CD4-positive, alpha-beta T cell treated with Interleukin-2 at 100 ng/mL for 4 hours (primary cell): ENCODE measurements at places on chromosomes 12 and 14.

DNA sequence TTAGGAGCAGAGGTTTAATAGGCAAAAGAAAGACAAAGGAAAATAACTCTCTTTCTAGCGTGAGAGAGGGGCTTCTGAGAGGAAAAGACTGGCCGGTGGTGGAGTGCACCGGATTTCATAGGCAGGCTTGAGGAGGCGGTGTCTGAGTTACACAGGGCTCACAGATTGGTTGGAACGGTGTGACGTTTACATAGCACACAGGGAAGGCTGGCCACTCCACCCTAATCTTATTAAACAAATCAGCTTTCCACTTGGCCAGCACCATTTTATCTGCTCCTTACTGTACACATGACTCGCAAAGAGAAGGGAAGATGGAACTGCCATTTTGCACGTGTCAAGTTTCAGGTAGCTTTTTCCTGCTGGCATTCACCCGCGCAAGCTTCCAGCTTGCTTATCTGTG is 587.7 kb downstream of the RPL10L start:
- DNase-seq, result no peak

- DNase-seq, result no peak
Observed at GRCh38 chr14:72855913-72856312, 38.0 kb downstream of the DPF3 start.

- no peak for DNase-seq
Observed at GRCh38 chr12:95573951-95574576, 22.8 kb upstream of the USP44 start.

DNA sequence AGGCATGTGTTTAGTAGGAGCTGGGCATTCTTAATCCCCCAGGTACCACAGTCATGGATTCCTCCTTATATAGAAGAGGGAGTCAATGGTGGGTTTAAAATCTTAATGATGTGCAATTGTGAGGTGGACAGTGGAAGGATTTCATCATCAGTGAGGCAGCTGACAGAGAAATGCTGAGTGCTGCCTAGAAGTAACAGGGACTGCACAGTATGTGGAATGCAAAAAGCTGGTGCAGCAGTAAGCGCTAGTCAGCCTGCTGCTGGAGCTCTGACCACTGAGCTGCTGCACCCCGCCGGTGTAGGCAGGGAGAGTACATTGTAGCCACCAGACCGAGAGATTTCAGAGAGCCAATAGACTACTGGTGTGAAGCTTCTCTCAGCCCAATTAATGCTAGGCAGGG is 80.5 kb upstream of the DACT1 start:
- DNase-seq, result no peak

GRCh38 chr12:52369809-52370208 is 2.5 kb upstream of the KRT85 start:
- DNase-seq, result no peak

- DNase-seq, result peak; percentile 75
Observed at GRCh38 chr12:563250-563781, 99.9 kb downstream of the NINJ2 start.

DNA sequence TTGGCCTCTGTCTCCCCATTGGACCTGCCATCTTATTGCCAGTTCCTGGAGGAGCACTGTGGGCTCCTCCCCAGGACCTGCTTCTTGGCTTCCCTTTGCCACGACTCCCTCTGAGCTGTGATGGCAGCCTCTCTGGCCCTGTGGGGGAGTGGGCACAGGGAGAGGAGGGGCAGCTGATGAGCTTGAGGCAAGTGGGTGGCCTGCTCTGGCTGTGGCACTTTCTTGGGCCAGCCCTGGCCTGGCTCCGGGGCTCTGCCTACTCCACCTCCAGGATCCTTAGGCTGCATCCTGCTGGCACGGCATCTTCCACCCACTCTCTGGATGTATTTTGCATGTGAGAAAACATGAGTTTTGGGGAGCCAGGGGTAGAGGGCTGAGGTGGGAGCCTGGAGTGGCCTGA is 32.6 kb upstream of the MUCL1 start:
- no peak for DNase-seq

DNA sequence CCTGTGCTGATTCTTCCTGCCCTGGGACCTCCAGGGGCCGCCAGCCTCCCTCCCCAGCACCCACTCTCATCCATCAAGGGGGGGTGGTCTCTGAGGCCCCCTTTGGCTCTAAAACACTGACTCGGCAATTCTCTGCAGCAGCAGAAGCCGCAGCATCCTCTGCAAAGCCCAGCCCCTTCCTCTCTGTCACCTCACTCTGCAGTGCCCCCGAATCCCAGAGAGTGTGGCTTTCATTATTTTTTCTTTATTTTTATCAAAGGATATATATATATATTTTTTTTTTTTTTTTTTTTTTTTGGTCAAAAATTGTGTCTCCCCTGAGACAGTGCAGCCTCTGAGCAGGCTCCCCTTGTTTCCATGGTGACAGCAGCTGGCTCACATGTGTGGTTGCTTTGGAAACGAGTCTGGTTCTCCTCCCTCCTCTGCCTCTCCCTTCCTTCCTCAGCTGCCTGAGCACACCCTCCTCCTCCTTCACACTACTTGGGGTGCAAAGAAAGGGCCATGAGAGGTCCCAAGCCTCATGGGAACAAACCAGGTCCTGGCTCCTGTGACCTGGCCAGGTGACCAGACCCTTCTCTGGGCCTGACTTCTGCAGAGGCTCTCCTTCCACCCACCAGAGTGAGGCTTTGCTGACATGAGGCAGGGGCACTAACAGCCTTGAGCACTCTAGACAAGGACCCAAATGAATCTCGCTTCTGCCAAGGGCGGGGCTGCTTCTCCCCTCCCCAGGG is 100.5 kb downstream of the LRRC74A start:
- peak; percentile 91 for DNase-seq

- no peak for DNase-seq
Observed at GRCh38 chr12:123723011-123723410, 10.9 kb downstream of the ATP6V0A2 start.

DNA sequence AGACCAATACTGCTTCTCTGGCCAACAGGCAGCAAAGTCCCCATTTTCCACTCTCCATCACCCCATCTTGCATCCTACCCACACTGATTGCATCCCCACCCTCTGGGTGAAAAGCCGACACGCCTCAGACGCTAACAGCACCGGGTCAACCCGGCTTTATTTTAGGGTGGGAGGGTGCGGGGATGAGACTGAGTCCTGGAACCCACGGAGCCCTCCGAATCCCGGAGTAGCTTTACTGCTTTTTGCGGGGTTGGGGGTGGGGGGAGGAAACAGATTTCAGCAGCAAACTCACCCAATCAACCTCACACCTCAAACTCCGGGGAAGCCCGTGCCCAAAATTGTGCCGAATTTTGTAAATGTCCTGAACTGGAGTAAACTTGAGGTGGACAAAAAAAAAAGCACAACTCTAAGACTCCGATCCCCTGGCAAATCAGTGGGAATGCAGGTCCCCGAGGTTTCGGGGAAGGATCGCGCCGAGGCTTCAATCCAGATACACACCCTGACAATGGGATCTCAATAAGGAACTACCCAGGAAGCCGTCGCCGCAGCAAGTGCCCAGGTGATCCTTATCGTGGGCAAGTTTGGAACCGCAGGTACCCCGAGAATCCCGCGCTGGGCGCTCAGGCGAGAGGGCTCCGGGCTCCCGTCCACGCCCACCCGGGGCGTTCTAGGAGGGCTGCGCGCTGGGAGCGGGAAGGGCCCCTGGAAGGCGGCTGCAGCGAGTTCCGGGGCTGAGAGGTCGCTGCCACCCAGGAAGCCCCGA is 1.1 kb downstream of the GCH1 start:
- no peak for DNase-seq

DNA sequence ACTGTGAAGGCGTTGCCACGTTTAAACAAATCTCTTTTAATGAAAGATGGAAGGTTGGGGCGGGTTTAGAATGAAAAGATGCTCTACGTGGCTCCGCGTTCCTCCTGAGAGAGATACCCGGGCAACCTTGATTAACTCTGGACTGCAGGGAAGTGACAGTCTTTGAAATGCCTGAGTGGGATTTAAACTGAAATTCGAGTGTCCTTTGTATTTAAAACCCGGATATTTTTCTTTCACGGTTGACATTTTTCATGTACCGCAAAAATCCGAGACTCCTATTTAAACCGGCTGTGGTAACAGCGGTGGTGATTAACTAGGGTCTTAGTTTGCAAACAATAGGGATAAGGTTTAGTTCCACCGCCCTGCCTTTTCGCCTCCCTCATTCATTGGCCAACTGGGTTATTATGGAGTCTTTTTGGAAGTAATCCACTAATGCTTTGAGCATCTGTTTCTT is 707 bp downstream of the G2E3 start:
- DNase-seq, result no peak

DNA sequence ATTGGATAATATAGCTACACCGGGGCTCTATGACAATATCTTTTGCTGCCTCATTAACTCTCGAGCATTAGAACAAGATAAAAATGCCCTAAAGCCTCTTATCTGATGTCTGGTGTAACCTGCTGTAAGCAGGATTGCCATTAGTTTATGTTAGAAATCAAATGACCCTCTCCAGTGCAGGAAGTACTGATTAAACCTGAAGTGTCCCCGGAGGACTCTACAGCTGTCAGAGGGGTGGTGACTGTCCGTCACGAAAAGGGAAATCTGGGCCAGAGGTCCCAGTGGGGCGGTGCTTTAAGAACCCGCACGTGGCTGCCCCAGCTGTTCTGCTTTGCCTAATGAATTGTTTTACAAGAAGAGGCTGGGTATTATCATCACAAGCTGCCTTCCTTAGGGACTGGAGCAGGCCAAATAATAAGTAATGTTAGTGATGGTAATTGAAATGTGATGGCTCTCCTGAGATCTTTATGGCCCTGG is 55.7 kb downstream of the LIN52 start:
- DNase-seq, result no peak

DNA sequence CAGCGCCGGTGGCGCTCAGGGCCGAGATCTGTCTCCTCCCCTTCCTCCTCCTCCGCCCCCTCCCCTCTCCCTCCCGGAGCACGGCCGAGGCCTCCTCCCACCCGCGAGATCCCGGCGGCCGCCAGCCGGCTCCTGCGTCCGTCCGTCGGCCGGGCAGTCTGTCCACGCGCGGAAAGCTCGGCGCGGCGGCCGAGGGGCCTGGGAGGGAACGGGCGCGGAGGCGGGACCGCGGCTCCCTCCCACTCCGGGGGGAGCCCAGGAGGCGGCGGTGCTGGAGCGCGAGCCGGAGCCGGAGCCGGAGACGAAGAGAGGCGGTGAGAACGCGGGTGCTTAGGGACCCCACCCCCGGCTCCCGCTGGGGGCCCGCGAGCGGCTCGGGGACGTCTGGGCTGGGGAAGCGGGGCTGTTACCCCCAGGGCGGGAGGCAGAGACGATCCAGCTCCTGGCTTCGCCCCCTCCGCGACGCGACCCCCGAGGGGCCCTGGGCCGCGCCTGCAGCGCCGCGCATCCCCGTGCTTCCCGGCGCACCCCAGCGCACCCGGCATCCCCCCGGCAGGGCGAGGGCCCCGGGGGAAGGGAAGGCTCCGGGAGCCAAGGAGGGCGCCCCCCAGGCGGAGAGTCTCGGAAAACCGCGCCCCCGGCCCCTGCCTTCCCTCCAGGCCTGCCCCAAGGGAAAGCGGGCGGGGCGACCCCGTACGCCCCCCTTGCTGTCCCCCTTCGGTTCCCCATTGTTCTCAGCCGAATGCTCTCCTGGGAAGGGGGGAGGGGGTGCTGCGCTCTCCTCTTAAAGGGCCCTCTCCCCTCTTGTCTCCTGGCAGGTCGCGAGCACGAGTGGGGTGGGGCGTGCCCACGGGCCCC is at the start of gene DTX1:
DTX1 (plus strand) TSS at position 100 of the 858 bp plus-strand sequence. CDS start 1,463 bp downstream, outside the sequence.
- DNase-seq, result peak; percentile 20

DNA sequence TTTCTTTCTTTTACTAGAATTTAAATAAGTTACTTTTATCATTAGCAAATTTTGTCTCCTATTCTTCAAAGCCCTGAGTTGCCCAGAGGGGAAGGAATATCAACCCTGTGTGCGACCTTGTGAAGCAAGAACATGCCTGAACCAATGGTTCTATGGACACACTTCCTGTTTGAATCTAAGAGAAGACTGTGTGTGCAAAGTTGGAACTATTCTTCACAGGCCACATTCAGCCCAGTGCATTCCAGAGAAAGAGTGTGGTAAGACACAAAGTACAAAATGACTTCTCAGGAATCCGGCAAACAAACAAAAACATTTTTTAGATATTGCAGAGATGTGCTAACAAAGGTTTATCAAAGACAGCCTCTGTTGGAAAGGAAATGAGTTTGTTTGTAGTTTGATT is 90.8 kb upstream of the PTPRQ start:
- no peak for DNase-seq

DNA sequence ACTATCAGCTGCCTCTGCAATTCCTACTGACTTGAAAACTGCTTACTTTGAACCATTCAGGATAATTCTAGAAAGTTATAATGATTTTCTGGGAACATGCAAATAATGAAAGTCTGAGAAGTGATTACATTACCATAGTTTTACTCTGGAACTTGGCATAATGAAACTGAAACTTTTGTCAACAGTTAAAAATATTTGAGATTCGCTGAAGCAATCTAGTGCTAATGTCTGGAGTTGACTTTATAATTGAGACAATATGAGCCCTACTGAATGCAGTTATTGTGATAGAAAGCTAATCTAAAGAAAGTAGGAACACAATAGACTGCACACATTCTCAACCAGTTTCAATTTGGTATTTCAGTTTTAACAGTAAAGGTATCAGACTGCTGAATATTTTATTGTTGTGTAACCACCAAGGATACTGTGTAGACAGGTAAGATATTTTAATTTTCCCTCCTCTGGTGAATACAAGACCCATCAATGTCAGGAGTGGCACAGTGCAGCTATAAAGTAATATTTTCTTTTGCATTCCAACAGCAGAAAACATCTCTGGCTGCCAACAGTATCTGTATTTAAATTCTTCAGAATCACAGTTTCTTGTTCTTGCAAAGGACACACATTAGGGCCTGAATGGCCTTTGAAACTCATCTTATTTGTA is 483.5 kb downstream of the ATP23 start:
- no peak for DNase-seq

- no peak for DNase-seq
Observed at GRCh38 chr12:70120970-70121369, 122.3 kb upstream of the CNOT2 start.

GRCh38 chr12:59484575-59484974 is 111.3 kb upstream of the SLC16A7 start:
- DNase-seq, result no peak

- DNase-seq, result no peak
Observed at GRCh38 chr12:56749853-56750252, 2.3 kb downstream of the PRIM1 start.

GRCh38 chr14:23168246-23168645 is 15.2 kb downstream of the SLC7A8 start:
- DNase-seq, result no peak

DNA sequence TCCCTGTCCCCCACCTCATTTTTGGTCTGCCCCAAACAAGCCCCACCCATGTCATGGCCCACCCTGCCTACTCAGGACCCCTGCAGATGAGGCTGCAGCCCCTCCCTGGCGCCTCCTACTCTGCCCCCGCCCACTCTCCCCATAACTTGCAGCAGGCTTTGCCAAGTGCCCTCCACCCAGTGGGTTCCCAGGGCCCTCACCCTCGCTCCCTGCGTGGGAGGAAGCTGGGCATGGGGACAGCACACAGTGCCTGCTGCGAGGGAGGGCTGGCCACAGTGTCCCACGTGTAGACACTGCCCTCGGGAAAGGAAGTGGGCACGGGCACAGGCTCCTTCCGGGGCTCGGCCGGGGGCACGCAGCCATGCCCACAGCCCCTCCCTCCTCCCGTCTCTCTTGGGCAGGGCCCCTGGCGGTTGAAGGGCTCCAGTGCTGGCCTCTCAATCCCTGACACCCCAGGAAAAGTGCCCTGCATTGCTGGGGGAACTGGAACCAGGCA is 9.4 kb downstream of the AKT1 start:
- no peak for DNase-seq

- no peak for DNase-seq
Observed at GRCh38 chr12:122063694-122064024, 14.9 kb upstream of the MLXIP start.
